Activated naive CD8-positive, alpha-beta T cell treated with anti-CD3 and anti-CD28 coated beads, Interleukin-2, amount 50 U/mL, for 16 hours (primary cell): ENCODE measurements at places on chromosomes 5 and 9.
A peak's percentile ranks its signal among the peaks of the same experiment; 100 is the strongest.

DNA sequence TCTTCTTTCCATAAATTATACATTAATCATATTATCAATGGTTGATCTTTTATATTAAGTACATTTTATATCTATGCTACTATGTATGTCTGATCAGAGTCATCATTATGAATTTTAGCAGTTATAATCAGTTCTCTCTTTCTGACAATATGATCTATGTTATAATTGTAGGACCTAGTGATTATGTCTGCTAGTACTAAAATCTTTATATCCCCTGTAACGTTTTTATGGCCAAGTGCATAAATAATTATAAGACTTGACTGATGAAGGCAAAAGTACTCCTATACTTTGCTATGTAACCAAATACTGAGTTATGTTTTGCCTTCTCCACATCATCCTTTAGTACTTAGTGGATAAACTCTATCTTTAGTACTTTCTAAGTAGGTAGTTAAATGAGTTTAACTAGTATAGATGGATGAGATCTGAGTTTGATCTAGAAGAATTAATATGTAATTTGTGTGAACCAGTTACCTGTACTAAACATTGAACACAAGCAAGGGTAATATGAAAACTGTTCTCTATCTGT, 75.4 kb downstream of the SLF1 start:
- DNase-seq, result no peak

DNA sequence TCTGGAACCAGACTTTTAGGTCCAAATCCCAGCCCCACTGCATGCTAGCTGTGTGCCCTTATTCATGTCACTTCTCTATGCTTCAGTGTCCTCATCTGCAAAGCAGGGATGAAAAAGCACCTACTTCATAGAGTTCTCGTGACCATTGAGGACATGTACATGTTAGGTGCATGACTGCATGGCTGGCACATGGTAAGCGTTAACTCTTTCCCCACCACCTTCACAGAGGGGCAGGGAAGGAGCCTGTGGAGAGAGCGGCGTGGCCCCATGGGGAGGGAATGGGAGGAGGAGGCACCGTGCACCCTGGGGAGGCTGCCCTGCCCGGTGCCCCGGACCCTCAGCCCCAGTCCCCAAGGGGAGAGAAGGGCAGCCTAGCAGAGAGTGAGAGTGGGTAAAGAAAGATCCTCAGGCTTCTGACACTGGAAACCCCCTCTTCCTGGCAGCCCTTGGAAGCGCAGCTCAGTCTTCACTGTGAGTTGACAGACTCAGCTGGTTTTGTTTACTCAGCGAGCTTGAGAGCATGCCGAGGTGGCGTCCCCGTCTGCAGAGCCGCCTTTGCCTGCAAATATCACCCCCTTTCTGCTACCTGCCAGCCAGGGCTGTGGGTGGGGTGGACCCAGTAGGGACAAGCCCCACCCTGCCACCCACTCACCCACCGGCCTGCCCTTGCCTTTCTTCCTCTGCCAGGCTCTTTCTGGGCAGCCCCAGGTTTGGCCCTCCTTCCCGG, 10.6 kb upstream of the ANGPTL2 start:
- DNase-seq, result no peak

GRCh38 chr9:72346333-72346732, 18.7 kb downstream of the ZFAND5 start:
- no peak for DNase-seq

DNA sequence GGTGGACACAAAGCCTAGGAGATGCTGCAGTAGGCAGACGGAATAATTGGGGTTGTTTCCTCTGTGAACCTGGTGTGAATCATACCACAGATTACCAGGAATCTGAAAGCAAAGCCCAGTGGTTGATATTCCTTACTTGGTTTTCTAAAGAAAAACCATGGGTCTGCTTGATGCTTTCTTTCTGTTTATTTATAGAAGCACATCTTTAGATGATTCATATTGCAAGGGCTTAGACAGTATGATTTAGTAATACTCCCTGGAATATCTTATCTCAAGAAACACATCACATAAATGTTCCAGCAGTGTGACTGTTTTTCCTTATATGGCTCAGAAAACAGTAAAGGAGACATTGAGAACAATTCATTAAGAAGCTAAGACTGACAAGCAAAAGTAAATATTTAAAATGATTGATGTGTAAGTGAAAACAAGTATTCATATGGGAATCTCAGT, 623.3 kb downstream of the RAB3C start:
- DNase-seq, result no peak

- no peak for DNase-seq
These were observed 236.2 kb downstream of the IRX2 start for GRCh38 chr5:2515180-2515764.

GRCh38 chr9:116774421-116775180, 87.5 kb downstream of the TRIM32 start:
- DNase-seq, result no peak

DNA sequence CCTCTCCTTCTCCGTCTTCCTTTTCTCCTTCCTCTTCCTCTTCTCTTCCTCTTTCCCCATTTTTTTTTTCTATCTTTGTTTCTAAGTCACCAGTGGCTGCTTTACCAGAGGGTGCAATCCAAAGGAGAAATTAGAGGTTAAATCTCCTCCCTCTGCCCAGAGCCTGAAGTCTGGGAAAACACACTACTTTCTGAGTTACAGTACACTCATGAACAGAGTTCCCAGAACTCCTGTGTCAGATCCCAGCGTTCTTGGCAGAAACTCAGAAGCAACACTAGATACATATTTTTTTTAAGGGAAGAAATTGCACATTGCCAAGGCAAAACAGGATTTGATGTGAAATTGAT, 189.0 kb downstream of the SNCAIP start:
- no peak for DNase-seq

DNA sequence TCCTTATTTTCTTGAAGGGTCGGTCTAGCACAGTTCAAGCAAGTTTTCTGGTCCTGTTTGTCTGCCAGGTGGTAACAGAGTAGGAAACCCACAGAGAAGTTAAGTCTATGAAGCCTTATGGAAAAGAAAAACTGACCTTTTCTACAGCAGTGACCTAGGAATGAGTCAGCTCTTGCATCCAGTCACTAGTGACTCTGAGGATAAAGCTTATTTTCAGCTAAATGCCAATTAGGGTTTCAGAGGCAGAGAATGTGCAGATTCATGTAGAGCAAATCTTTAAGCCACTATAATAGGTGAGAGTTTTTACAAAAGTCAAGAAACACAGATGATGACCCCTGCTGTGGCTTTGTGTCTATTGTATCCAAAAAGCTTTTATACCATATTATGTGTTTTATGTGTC, 100.7 kb downstream of the CWC27 start:
- no peak for DNase-seq

GRCh38 chr5:2109566-2109965, 226.8 kb upstream of the IRX4 start:
- DNase-seq, result no peak

- no peak for DNase-seq
These were observed 32.6 kb downstream of the TTLL11 start for GRCh38 chr9:122060481-122060880.

DNA sequence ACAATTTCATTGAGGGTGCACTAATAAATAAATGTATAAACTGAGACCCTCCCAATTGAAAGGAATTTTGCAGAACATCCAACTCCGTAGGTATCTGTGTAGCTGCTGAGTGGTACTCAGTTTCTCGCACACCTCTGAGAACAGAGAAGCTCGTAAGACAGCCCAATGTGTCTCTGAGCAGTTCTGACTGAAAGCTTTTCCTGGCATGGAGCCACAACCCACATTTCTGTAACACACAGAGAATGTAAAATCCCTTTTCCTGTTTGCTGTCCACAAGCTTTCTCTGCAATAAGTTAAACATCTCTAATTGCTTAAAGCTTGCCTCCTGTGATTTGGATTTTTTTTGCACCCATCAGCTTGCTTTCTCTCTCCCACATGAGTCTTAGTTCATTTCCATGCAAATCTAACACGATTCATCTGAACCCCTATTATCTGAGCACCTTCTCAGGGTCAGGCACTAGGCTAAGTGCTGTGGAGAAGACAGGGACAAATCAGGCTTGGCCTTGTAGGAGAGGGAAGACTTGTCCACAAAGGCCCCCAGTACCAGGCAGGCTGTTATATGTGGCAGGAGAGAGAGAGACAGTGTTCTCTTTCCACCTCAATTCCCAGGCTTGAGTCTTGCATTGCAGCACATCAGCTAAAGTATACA, 44.2 kb upstream of the COL15A1 start:
- DNase-seq, result no peak

GRCh38 chr9:129726322-129727160, 26.3 kb downstream of the PTGES start:
- DNase-seq, result peak; percentile 17

- DNase-seq, result no peak
These were observed 91.2 kb upstream of the CPEB4 start for GRCh38 chr5:173796721-173797495.

- no peak for DNase-seq
These were observed 133.9 kb downstream of the MAN2A1 start for GRCh38 chr5:109823597-109823996.

DNA sequence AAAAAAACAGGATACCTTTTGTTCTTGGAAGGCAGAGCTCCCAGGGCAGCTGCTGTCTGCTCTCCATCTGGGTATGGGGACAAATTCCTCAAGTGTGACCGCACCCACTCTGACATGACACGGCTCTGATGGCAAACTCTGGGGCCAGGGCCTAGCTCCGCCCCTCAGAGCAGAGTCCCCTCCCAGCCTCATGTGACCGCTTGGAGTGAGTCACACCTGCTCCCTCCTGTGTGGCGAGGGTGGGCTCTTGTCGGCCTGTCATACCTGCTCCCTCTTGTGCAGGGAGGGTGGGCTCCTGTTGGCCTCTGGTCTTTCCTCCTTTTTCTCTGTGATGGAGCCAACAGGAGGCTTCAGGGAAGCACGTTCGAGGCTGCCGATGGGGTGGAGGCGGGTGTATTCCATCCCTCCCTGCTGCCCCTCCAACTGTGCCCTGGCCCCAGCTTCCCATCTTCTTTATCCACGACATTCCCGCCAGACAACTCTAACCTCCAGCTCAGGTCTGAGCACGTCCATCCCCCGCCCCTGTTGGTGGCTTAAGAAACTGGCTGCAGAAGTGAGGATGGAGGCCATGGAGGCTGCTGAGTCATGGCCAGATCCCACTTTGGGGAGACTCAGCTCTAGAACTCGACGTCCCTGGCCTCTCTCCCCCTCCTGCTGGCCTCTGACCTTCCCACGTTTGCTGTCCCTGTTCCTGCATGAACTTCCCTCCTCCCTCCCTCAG, 65.3 kb downstream of the OLFM1 start:
- no peak for DNase-seq

DNA sequence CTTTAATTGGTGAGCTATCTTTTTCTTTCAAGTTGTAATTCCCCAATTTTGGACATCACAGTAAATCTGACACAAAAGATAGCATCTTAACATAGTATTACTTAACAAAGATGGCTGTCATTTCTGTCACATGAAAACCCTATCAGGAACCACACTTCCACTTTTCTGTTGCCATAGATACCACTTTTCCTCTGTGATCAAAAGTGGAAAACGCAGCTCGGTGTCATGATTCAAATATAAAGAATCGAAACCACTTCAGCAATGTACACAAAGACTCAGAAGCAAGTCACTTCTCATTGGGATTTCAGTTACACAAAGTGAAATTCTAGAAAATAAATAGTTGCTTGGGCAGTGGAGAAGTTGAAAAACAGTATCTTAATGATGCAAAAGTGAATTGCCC, 524.9 kb upstream of the ITGA1 start:
- no peak for DNase-seq

GRCh38 chr5:125012727-125013451, 266.4 kb upstream of the ZNF608 start:
- no peak for DNase-seq

- no peak for DNase-seq
These were observed 27.4 kb downstream of the FAM219A start for GRCh38 chr9:34430843-34431437.

GRCh38 chr5:17037751-17038150, 101.7 kb upstream of the MYO10 start:
- DNase-seq, result no peak

GRCh38 chr5:151244206-151244605, 8.8 kb upstream of the GM2A start:
- DNase-seq, result no peak

- no peak for DNase-seq
These were observed 184.0 kb downstream of the ACTL7B start for GRCh38 chr9:108671794-108672193.

DNA sequence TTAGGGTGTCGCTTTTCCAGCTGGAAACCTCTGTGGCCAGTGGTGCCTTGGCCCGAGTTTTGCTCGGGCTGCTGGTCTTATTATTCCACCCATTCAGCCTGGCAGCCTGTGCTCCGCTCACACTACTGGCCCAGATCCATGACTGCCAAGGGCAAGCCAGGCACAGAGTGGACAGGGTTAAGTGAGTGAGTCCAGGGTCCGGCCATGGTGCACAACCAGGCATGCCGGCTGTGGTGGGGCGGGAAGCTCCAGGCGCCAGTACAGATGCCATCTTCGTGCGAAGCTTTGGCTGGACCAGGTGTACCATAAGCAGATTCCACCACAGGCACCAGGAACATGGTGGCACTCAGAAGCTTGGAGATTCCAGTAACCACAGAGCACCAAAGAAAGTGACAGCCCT, 580.2 kb upstream of the FAM174A start:
- no peak for DNase-seq
